Endothelial cell (in vitro differentiated cells): ENCODE measurements at places on chromosomes 4 and X.

DNA sequence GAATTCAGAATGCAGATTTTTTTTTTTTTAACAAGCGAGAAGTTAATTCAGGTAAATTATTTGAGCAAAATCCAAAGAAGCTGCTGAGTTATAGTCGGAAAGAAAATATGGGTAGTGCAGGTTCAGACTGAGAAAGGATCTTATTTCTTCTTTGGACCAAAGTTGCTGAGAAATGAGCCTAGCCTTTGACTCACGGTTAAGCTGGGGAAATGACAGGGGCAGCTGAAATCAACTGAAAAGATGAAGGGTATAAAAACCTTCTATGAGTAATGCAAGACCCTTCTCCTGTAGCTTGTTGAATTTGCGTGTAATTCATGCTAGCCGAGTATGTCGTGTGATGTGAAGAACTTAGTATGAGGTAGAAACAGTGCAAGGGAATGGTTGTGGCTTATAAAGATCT is 63.0 kb downstream of the KIAA0232 start:
- no peak for DNase-seq

- no peak for DNase-seq
Measured at GRCh38 chr4:89156174-89156914, 45.0 kb downstream of the TIGD2 start.

- DNase-seq, result no peak
Measured at GRCh38 chrX:5236749-5237148, 991.9 kb downstream of the NLGN4X start.

DNA sequence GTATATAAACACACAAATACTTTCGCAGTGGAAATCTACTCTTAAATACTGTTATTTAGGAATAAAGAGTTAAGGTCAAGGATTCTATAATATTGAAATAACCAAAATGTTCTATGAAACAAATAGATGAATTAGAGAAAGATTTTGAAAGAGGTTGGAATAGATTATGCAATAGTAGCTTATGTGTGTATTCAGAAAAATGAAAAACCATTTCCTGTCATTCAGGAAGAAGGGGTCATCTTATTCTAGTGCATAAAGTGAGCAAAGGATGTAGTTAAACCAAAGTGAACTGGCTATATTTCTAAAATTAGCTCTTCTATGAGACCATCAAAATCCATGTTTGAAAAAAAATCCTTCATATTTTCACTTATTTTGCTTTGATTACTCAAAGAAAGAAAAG is 30.0 kb upstream of the MYOZ2 start:
- DNase-seq, result no peak

DNA sequence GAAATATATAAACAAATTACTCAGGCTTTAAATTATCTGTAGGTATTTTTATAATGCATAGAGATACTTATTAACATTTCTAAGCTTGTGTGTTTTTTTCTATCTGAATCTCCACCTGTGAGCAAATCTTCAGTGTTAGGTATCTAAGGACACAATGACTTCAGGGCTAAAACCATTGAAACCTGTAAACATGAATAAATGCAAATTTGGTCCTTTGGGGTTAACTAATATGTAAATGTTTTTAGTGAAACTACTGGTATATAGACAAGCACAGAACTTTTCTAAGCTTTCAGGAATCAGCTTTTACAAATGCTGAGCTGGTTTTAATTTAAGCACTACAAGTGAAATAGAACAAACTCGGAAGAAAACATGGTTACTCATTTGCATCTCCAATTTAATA is 147.9 kb downstream of the FBXO8 start:
- no peak for DNase-seq

DNA sequence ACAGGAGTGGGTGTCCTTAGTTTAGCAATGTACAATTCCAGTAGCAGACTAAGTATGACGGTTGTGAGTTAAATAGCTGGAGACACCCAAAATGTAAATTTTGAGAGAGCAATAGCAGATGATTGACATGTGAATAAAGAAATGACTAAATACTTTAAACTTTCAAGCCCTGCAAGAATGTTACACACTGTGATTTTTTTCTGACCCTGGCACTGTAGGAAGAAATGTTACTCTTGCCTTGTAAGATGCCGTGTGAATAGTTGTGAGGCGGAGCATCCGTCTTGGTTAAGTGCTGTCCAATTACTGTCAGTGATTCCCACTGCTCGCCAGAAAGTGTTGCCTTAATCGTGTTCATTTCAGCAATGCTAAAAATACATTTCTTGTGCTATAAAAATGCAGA is 1248.1 kb downstream of the RAPGEF2 start:
- DNase-seq, result no peak

DNA sequence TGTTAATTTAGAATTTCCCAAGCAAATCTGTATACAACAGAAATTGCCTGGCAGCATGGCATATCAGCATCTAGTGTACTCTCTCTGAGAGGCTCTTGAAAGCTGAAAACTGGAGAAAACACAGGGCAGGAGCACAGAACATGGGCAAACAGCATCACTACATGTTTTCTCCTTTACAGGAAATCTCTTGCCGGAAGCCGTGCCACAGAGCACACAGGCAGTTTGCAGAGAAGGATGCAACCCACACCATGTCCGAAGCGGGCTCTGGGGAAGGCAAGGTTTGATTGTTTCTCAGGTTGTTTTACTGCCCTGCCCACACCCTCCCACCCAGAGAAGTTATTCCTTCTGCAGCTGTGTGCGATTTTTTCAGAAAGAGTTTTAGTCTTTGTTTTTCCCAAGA is 41.1 kb upstream of the FAM9C start:
- DNase-seq, result no peak

- no peak for DNase-seq
Measured at GRCh38 chr4:108700081-108700757, 49.8 kb downstream of the OSTC start.

DNA sequence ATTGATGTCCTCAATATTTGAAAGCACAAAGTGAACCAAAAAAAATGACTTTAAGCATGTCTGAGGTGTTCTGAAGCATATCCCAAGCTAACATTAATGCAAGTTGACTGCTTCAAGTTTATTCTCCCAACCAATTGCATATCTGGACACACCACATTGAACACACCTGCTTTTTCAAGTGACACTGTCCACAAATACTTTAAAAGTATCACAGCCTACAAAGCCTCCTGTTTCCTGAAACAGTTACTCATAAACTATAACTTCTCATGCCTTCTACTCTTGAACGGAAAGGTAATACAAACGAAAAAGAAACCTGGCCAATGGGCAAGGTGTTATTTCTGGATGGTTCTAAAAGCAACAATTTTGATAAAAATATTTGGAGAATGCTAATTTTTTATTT is 1.1 kb downstream of the CDKL2 start:
- DNase-seq, result no peak

DNA sequence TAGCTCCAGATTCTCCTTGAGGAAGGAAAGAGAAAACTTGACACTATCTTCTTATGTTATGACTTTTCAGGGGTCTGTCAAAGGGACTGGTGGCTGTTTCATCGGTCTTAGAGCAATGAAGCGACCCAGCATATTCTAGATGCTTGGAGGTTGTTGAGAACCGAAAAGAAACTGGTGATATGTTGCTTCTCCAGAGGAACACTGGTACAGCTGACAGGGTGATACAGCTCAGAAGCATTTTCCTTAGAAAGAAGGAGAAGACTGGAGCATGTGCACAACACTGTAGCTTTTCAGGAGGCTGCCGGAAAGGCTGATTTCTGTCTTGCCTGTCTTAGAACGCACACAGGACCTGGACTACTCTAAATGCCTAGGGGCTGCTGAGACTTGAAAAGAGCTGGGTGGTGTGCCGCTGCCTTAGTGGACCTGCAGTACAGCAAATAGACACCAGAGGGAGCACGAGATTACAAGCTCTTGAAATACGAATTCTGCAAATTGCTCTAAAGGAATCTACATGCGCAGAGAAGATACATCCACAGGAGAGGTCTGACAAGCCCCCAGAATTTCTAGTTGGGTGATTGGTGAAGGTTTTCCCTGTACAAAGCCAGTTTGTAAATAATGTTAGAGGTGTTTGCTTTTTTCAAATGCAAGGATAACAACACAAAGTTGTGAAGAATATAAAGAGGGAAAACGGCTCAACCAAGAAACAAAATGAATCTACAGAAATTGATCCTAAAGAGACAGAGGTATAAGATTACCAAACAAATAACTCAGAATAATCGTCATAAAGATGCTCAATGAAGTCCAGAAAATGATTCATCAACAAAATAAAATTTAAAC is 223.1 kb upstream of the DMD start:
- DNase-seq, result peak; percentile 61

- DNase-seq, result no peak
Measured at GRCh38 chr4:105624530-105624929, 72.1 kb downstream of the ARHGEF38 start.

- DNase-seq, result no peak
Measured at GRCh38 chrX:2710041-2710840, 19.1 kb downstream of the CD99 start.

DNA sequence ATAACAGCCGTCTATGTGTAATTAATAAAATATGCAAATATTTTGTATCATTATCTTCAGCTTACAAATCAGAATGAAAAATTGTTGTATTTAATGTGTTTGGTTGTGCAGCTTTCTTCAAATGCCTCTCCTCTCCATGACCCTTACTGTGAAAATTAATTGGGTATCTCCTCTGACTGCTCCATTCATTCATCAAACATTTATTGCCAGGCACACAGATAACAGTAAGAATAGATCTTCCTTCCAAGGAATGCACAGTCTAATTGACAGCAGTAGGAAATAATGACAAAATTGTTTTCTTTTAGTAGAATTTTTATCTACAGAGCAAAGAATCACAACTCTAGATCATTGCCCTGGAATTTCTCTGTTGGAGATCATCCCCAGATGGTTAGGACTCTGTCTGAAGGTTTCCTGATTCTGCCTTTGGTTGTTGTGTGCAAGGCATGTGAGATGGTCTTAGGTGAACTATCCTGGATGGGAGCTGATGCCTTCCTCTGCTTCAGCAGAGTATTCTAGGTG is 395.0 kb upstream of the FAT1 start:
- no peak for DNase-seq

GRCh38 chr4:24809815-24810405 is 14.5 kb downstream of the SOD3 start:
- DNase-seq, result no peak

GRCh38 chrX:121333942-121334341 is 286.5 kb downstream of the GLUD2 start:
- DNase-seq, result no peak

DNA sequence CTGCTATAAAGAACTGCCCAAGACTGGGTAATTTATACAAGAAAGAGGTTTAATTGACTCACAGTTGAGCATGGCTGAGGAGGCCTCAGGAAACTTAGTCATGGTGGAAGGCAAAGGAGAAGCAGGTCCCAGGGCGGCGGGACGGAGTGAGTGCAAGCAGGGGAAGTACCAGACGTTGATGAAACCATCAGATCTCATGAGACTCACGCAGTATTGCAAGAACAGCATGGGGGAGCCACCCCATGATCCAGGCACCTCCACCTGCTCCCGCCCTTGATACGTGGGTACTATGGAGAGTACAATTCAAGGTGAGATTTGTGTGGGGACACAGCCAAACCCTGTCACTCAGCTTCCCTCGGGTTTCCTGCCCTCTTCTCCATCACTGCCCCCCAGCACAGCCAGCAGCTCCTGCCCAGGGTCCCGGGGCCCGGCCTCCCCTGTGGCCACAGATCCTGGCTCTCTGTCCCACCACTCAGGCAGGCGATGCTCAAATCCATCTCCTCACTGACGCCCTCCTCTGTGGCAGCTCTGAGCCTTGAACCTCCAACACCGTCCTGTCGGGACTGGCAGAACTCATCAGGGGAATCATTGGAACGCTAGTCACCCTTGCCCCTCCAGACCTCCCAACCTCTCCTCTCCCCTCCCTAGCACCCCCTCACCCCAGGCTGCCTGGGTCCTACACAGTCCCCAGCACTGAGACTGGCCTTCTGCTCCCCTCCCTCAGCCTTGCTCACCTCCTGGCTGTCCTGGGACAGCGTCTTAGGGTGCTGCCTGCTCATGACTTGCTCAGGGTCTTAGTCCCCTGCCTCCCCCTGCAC is 37.6 kb downstream of the FGFRL1 start:
- DNase-seq, result no peak

GRCh38 chrX:47129899-47130358 is 14.6 kb downstream of the NDUFB11 start:
- DNase-seq, result no peak

GRCh38 chr4:185903205-185903604 is 91.2 kb upstream of the SORBS2 start:
- no peak for DNase-seq

GRCh38 chr4:166088576-166088975 is 215.5 kb downstream of the TLL1 start:
- no peak for DNase-seq

DNA sequence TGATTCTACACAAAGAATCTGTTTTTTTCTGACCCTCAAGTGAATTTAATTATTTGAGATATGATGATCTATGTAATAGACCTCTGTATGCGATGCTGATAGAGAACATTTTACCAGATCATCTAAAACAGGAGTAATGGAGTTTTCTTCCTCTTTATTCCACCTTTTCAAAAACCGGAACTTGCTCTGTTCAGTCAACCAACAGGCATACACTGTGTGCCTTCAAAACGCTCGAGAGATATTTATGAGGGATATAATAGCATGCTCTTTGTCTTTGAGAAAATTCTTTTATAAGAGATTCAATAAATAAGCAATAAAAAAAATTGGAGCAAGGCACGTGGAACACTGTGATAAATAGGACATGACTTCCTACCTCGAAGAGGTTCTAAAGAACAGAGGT is 2.0 kb downstream of the NYX start:
- no peak for DNase-seq

DNA sequence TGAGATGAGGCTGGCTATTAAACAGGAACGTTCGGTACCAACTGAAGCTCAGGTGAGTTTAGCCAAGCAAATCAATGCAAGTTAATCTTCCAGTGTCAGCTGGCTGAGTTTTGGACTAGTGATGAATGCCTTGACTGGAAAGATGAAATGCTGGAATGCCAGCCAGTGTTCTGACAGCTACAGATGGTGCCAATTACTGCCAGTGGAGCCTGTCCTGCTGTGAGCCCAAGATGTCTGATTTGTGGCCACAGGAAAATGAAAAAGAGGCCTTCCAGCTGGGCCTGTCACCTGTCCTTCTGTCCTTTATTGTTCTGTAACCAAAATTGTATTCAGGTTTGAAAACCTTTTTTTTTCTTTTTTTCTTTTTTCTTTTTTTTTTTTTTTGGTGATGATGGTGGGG is 223.1 kb downstream of the AFF2 start:
- DNase-seq, result no peak

DNA sequence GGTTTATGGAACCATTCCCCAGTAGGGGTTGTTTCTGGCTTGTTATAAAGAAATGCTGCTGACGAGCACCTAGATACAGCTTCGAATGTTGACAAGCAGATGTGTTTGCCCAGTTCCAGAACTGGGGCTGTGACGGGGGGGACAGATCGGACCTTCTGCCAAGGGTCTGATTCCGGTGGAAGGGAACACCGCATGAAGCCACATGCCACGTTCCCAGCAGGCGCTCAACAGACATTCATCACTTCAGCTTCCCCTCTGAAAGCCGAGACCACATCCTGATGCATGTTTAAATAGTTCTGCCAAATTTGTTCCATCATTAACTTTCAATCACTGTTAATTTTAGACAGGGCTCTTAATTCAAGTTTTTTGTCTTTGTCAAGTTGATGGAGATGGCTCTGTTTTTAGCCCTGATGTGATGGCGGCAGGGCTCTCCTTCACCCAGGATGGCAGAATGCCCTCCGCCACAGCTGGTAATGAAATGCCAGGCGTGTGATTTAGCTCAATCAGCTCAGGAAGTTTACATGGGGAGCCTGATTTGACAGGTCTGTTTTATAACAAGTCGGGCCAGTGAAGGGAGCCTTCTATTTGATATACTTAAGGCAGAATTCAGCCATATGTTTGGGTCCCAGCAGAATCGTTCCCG is 57.4 kb downstream of the PSAPL1 start:
- DNase-seq, result no peak

- DNase-seq, result no peak
Measured at GRCh38 chr4:2281575-2282343, 19.9 kb upstream of the MXD4 start.

- DNase-seq, result no peak
Measured at GRCh38 chr4:3571921-3572320, 39.7 kb upstream of the LRPAP1 start.
